ENCODE measurements at places on chromosomes 5 and 9.

- no peak for DNase-seq
Measured at GRCh38 chr9:32867601-32868204, 84.4 kb downstream of the TMEM215 start.

DNA sequence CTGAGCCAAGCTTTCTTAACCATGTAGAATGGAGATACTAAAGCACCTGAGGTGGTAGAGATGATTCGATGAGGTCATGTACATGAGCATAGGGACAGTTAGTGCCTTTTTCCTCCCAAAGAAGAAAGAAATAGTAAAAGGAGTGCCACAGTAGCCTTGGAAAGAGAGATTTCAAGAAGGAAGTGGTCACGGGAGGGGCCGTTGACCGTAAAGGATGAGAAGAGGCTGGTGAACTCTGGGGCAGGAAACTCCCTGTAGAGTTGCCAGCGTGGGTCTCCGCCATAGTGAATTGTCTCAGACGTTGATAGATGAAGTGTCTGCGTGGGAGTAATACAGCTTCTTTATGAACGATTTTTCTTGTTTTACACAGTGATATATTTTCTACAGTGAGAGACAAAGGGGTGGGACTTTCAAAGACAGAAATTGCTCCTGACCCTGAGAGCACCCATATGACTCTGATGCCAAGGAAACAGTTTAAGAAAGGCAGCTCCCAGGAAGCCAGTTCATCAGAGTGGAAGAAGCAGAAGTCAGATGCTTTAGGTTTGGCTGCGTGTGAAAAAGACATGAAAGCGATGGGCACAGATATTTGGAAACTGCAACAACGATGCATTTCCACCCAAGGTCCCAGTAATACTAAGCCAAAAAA is 41.3 kb downstream of the UGCG start:
- peak; percentile 7 for DNase-seq

GRCh38 chr9:124392871-124393460 is 22.3 kb downstream of the PSMB7 start:
- DNase-seq, result no peak

GRCh38 chr9:35277628-35278359 is 116.0 kb downstream of the UNC13B start:
- no peak for DNase-seq

DNA sequence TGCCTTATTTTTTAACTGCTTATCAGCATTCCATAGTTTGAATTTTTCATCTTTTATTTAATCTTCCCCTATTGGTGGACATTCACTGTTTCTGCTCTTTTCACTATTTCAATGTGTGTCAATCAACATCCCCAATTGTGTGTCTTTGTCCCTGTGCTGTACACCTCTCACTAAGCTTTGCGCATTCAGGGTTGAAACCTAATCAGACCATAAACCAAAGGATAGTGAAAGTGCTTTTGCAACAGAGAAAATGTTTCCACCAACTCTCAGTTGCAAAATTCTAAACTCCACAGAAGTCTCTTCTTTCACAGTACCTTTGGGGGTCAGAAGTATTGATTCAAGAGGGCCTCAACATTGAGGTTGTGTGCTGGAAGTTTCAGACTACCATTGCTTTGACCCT is 127.1 kb upstream of the SAP30L start:
- DNase-seq, result no peak

- no peak for DNase-seq
Measured at GRCh38 chr5:77629509-77630113, 8.9 kb downstream of the OTP start.

GRCh38 chr5:104998572-104998971 is 1436.0 kb upstream of the NUDT12 start:
- DNase-seq, result no peak

GRCh38 chr9:113533335-113534225 is 70.1 kb downstream of the RGS3 start:
- DNase-seq, result no peak

- no peak for DNase-seq
Measured at GRCh38 chr5:55603922-55604321, 69.2 kb upstream of the PLPP1 start.

- no peak for DNase-seq
Measured at GRCh38 chr5:56698463-56699381, 116.6 kb upstream of the MAP3K1 start.

GRCh38 chr5:88886252-88886651 is 3.3 kb upstream of the MEF2C start:
- no peak for DNase-seq

GRCh38 chr9:129814432-129815223 is 9.3 kb downstream of the TOR1A start:
- DNase-seq, result no peak

DNA sequence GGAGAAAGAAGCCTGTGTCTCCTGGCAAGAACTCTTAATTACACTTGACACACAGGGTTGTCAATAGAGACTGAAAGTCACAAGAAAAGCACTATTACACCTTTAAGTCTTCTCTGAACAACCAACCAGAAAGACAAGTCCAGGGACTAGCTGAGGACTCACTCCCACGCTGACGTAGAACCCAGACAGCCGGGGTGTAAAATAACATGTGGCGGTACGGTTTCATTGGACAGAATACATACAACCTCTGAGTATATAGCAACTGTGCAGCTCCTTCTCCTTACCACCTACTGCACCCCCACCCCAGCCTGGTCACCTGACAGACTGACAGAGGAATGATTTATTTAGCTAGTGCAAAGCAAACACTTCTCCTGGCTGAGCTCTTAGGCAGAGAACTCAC is 103.4 kb upstream of the RASEF start:
- no peak for DNase-seq

DNA sequence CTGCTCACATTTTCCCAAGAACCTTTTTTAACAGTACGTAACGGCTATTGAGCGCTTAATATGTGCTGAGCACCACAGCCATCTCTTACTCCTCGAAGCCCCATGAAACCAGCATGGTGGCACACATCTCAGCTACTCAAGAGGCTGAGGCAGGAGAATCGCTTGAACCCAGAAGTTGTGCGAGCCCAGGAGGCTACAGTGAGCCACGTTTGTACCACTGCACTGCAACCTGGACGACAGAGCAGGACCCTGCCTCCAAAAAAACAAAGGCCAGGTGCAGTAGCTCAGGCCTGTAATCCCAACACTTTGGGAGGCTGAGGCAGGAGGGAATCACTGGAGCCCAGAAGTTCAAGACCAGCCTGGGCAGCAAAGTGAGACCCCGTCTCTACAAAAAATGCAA is 28.2 kb downstream of the AQP7 start:
- no peak for DNase-seq

GRCh38 chr9:78533500-78533899 is 236.6 kb downstream of the PSAT1 start:
- no peak for DNase-seq

GRCh38 chr5:160269017-160269416 is 39.7 kb downstream of the FABP6 start:
- no peak for DNase-seq

- no peak for DNase-seq
Measured at GRCh38 chr5:126499853-126500342, 76.7 kb downstream of the GRAMD2B start.

DNA sequence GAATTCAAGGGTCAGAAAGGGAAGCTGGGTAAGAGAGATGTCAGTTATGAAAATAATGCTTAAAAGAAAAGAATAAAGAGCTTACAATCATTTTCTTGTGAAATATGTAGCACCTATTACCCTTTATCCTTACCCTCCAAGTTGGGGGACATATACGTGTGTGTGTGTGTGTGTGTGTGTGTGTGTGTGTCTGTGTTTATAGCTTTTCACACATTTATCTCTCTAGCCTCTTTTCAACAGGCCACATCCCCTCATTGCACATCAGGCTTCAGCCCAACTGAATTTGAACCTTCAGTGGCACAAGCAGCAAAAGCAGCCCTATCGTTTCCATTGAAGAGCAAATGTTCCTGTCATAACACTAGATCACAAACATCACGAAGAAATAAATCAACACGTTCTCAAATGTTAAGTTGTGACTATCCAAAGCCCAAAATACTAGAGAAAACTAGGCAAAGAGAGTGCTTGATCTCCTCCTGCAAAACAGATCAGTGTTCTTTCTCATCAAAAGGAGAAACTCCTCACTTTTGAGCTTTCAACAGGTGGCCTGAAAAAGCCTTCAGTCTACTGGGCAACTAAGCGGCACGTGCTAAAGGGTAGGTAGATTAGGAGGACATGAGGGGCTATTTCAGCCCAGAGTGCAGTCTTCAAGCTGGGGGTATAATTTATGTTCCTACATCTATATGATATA is 416.4 kb downstream of the EFNA5 start:
- DNase-seq, result no peak

DNA sequence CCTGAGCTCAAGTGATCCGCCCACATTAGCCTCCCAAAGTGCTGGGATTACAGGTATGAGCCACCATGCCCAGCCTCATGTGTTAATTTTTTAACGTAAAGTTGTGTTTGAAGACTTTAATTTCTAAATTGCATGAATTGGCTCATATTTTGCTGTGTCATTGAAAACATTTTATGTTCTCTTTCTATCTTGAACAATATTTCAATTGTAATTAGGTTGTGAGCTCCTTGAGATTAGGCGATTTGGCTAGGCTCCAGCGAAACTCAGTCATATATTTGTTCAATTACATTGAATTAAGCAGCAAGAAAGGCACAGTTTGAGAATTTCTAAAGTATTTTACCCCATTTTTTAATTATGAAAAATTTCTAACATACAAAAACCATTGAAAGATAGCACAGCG is 34.0 kb downstream of the GAPVD1 start:
- no peak for DNase-seq

GRCh38 chr5:162657076-162657475 is 589.5 kb downstream of the GABRG2 start:
- no peak for DNase-seq

DNA sequence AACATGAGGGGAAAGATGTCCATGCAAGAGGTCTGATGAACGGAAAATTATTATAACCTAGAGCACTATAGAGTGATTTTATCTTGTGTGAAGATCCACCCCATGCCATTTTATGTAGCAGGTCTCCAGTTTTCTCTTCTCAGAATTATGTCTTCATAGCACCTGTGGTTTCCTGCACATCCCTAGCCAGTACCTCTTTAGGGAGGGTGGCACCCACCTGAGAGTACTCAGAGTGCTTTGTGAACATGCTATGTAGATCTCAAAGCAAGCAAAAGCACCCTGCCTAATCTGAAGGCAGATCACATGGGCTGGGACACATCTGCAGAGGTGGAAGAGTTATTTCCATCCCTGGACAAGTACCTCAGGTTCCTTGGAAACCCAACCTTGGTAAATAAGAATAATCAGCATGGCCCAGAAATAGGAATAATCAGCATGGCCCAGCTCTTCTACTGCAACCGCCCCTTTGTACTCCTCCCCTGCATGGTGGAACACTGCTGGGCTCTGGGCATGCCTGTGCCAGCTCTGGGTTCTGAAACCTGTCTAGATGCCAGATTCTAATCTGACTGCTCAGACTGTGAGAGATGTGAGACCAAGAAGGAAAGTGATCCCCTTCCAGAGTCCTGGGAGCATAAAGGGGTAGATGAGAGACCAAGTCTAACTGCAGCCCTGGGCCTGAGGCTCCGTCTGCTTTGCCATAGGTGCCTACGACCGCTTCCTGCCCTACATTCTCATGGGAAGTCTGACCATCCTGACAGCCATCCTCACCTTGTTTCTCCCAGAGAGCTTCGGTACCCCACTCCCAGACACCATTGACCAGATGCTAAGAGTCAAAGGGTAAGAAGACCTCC is 23.7 kb downstream of the SLC22A5 start:
- no peak for DNase-seq

GRCh38 chr5:76229900-76230299 is 146.7 kb downstream of the SV2C start:
- DNase-seq, result no peak

DNA sequence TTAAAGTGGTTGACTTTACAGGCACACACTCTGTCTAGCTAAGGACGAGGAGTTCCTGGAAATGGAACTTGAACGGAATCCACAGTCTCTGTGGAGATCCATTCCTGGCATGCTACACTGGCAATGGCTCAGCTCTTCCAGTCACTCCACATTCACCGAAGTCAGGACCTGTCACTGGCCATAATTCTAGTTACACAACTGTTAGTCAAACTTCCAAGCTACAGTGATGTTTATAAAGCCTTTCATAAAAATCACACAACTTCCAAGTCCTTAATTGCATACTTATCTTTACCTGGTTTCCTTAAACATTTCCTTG is 15.7 kb downstream of the CDC14B start:
- no peak for DNase-seq

GRCh38 chr9:38226491-38226951 is 157.5 kb upstream of the SHB start:
- DNase-seq, result no peak

DNA sequence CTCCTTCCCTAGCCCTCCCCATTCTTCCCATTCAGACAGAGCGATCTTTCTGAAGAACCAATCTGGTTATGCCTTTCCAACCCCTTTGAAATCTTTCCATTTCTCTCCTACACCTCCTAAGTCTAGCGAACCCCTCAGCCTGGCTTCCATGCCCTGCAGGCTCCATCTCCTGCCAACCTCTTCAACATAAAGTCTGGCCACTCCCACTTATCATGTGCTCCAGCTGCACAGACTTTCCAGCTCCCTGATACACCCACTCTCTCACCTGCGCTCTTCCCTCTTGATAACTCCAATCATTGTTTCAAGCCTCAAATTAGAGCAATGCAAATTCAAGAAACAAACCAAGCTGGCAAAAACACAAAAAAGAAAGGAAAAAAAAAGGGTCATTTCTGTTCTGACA is 3.8 kb upstream of the ORM1 start:
- no peak for DNase-seq

GRCh38 chr5:127008300-127008975 is 21.9 kb downstream of the MARCHF3 start:
- no peak for DNase-seq

- DNase-seq, result no peak
Measured at GRCh38 chr5:109192555-109193281, 217.1 kb downstream of the PJA2 start.

GRCh38 chr9:76707510-76707909 is 56.7 kb upstream of the PCA3 start:
- DNase-seq, result no peak

DNA sequence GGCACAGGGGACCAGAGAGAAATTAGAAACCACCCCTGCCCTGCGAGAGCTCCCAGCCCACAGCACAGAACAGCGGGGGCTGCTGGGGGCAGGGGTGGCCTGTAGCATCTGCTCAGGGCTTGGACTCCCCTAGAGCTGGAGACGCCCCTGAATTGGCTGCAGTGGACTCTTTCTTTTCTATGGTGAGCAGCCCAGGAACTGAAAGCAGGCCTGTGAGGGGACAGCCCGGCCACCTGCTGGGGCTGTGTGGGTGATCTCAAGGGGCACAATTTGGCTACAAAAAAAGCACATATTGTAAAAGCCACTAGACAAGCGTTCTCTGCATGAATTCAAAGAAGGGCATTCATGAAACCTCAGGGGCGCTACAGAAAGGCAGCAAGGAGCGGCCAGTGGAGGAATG is 57.5 kb upstream of the ICE1 start:
- DNase-seq, result no peak

- no peak for DNase-seq
Measured at GRCh38 chr9:105708405-105708804, 14.1 kb downstream of the TMEM38B start.

- DNase-seq, result no peak
Measured at GRCh38 chr5:61268871-61269270, 63.2 kb upstream of the ZSWIM6 start.

- no peak for DNase-seq
Measured at GRCh38 chr9:121858788-121859187, 207.4 kb downstream of the DAB2IP start.

- DNase-seq, result no peak
Measured at GRCh38 chr9:16105168-16106020, 552.6 kb downstream of the CCDC171 start.

- DNase-seq, result no peak
Measured at GRCh38 chr9:79023134-79023580, 548.6 kb upstream of the TLE4 start.

- DNase-seq, result no peak
Measured at GRCh38 chr9:30039712-30040111, 2344.7 kb upstream of the ACO1 start.

All from stimulated activated CD4-positive, alpha-beta T cell treated with anti-CD3 and anti-CD28 coated beads, Interleukin-15, amount 100 ng/mL, for 1 hour (primary cell).